ENCODE measurements at places on chromosomes 2 and 18.

GRCh38 chr2:138814123-138814898 is 34.1 kb upstream of the NXPH2 start:
- DNase-seq: no peak

GRCh38 chr2:209533391-209533790 is 109.5 kb downstream of the MAP2 start:
- DNase-seq: no peak

DNA sequence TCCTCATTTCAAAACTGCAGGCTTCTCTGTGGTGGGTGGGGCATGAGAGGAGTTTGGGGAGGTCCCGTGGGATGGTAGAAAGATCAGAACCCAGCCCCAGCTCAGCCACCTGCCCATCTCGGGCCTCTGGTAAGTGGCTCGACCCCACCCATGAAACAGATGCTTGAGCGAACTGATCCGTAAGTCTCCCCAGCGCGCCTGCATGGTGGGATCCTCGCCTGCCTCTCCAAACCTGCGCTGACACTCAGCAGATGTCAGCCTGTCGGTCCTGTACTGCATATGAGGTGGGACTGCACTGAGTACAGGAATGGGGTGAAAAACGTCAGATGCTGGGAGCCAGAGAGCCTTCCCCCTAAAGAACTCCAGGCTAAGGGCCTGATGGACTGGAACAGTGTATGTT is 15.9 kb upstream of the RPL31 start:
- DNase-seq: no peak

DNA sequence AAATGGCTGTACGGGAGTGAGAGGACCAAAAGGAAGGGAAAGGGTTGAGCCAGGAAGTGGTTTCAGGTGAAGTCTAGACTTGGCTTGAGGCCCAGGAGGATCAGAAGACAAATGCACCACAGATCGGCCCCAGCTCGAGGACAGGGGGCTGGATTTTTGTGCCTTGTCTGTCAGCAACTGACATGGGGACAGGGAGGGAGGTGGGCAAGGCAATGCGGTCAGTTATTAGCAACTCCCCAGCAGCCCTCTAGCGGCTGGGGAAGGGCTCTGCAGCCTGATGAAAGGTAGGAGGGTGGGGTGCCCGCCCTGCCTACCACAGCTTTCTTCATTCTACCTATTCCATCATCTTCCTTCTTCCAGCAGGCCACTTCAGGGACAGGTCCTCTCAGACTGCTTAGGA is 50.0 kb downstream of the CPO start:
- DNase-seq: no peak

- no peak for DNase-seq
These were observed 239.8 kb upstream of the ZEB2 start for GRCh38 chr2:144759746-144760145.

DNA sequence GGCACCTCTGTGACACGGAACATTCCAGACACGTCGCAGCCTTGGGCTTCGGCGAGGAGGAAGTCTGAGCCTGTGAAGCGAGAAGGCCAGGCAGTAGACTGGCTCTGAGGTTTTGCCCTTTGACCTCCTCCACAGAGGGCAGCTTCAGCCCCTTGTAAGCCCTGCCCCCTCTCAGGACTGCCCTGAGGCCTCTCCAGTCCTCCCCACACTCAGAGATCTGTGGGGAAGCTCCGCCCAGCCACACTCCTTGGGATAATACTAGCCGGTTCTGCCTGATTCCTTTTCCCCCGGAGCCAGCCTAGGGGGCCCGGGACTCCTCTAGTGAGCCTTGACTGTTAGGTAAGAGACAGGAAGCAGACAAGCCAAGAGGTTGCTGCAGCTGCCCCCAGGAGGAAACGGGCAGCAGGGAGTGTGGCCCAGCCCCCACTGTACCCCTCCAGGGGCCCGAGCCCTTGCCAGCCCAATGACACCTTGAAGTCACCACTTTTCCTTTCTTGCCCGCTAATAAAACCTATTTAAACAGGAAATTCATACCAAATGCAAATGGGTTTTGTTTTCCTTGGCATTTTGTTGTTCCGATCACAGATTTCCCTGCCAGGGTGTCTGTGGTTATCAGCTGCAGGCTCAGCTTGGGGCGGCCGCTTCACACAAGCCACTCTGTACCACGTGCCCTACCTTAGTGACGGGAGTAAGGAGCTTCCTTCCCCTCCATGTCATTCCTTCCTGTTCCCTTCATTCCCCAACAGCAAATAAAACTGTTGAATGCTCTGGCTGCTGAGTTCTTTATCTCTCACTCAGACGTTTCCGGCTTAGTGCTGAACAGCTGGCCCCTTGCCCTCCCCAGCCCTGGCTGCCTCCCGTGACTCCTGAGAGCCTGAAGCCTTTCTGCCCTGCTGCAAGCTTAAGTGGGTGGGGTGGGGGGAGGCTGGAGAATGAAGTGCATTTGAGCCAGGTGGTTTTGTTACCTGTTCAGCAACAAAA is 124.7 kb downstream of the CABLES1 start:
- DNase-seq: no peak

GRCh38 chr18:8175501-8176061 is 433.7 kb upstream of the RAB12 start:
- DNase-seq: no peak

- no peak for DNase-seq
These were observed 14.0 kb downstream of the TMEM247 start for GRCh38 chr2:46493241-46493970.

- no peak for DNase-seq
These were observed 408.0 kb downstream of the LRATD1 start for GRCh38 chr2:15040429-15041084.

DNA sequence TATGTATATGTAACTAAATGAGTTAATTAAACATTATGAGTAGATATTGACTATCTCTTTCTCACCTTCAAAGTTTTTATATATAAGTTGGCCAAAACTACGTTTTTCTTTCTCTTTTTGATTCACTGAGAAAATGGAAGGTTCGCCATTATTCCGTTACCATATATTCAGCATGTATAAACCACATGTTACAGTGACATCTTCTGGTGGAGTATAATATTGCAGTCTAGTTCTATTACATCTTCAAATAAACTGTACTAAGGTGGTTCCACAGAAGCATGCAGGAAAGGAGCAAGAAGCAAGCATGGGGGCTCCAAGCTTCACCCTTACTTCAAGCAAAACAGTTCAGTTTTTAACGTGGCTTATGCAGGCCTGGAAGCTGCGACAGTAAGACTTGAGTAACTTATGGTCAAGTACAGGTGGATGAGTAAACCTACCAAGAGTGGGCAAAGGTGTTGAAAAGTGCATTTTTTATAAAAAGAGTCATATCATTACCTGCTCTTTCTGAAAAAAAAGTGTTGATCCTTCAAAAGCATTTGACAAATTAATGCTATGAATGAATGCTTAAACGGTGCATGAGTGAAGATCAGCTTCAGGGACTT is 129.8 kb upstream of the RAB6C start:
- DNase-seq: peak; percentile 74

- DNase-seq: no peak
These were observed 254.4 kb downstream of the ERBB4 start for GRCh38 chr2:212284166-212284565.

- DNase-seq: no peak
These were observed 14.8 kb upstream of the BIN1 start for GRCh38 chr2:127121776-127122176.

DNA sequence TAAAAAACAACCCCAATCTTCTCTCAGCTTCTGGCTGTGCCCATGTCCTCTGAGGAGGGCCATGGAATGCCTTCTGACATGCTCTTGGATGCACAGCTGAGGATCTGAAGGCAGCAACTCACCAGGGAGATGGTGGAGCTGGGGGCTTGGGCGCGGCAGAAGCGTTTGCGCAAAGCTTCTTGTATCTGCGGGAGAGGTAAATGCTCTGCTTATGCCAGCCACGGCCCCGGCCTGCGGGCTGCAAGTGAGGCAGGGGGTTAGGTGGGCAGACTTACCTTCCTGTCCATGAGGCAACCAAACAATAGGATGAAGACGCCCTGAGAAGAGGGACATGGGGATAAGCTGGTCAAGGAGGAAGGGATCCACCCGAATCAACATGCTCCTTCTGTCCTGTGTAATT is 36.0 kb upstream of the SELENOI start:
- DNase-seq: no peak

GRCh38 chr2:211598238-211598637 is 940.4 kb downstream of the ERBB4 start:
- no peak for DNase-seq

GRCh38 chr2:179344280-179344964 is 79.8 kb upstream of the SESTD1 start:
- no peak for DNase-seq

- no peak for DNase-seq
These were observed 350.2 kb downstream of the ZNF521 start for GRCh38 chr18:25001803-25002202.

Data from CD4-positive, alpha-beta T cell treated with Interleukin-2 at 100 ng/mL for 4 hours (primary cell).